Hepatocyte (in vitro differentiated cells): ENCODE measurements at places on chromosomes 1 and 21.

DNA sequence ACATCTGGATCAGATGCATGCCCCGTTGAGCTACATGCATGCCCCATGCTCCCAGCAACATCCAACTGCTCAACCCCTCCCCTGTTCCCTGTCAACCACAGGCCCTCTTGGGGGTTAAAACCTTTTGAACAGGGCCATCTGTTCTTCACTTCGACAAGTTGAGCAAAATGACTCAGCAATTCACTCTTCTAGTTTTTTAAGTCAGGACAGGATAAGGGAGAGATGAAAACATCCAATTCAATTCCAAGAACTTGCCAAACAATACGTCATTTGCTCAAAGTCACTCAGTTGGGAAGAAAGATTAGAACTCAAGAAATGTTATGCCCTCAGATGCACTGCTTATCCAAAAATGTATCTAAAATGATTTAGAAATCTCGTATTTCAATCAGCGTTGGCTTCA is 46.1 kb upstream of the MTF2 start:
- DNase-seq: no peak
- H3K36me3 ChIP-seq: no peaks in the 10 kb centered on the region
- no peak overlapping the region for H3K27ac ChIP-seq
- H3K4me3 ChIP-seq: no peak overlapping the region
- H3K4me1 ChIP-seq: no peaks in the 10 kb centered on the region

DNA sequence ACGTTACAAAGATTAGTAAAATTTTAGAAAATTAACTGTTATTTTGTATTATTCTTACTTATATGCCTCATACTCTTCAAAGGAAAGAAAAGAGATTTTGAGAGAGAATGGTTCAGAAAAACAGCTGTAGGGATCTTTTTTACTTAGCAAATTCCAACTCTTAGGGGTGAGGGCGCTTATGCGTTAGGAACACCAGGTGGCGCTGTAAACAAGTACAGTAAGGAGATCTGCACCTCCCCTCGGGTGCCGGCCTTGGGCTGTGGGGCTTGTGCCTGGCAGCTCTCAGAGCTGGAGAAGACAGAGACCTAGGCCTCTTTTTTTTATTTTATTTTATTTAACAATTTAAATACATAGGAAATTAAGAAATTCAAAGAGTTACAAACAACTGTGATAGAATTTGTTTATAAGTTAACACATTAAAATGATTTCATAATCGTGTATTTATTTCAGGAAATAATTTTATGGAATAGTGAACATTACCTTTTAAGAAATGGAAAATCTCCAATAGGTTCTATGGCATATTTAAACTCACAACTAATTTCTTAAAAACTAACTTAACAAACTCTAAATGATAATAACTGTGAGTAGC is 32.6 kb downstream of the UTP25 start:
- H3K36me3 ChIP-seq: no peaks in the 10 kb centered on the region
- peaks cover 18% of the 10 kb centered on the region for H3K27me3 ChIP-seq
- no peak overlapping the region for H3K27ac ChIP-seq
- DNase-seq: peak; percentile 94

- peaks cover 4% of the 10 kb centered on the region for H3K4me1 ChIP-seq
- H3K27me3 ChIP-seq: no peaks in the 10 kb centered on the region
- H3K27ac ChIP-seq: no peak overlapping the region
- DNase-seq: no peak
- H3K4me3 ChIP-seq: no peak overlapping the region
Observed at GRCh38 chr1:5444396-5444795, 547.8 kb downstream of the NPHP4 start.

GRCh38 chr21:41378849-41379248 is 17.0 kb downstream of the MX2 start:
- H3K4me3 ChIP-seq: no peak overlapping the region
- no peak for DNase-seq
- no peaks in the 10 kb centered on the region for H3K4me1 ChIP-seq
- H3K36me3 ChIP-seq: no peaks in the 10 kb centered on the region

- H3K27ac ChIP-seq: no peak overlapping the region
- H3K27me3 ChIP-seq: no peaks in the 10 kb centered on the region
- DNase-seq: no peak
Observed at GRCh38 chr1:207078578-207079132, 10.0 kb upstream of the C4BPB start.

DNA sequence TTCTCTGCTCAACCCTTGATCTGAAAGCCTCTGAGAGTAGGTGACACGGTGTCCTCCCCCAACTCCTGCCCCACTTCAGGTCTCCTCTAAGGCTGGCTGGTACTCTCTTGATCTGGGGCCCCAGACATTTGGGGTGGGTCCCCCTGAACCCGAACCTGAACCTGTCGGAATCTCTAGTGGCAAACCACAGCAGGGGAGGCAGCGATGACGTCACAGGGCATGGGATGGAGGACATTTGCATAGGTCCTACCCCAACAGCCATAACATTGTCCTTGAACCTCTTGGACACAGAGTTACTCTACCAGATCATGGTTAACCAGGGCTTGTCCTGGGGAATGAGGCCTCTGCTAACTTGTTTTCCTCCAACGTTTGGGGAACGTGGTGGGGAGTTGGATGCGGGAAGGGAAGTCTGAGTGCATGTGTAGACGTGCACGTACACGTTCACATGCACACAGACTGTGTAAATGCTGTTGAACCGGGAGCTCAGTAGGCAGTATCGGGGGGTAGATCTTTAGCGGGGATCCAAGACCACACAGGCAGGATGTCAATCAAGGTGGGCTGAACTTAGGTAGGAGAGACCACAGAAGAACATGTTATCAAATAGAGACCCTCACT is 32.4 kb downstream of the CITED4 start:
- H3K36me3 ChIP-seq: no peaks in the 10 kb centered on the region
- no peak for DNase-seq

GRCh38 chr1:157073944-157074685 is 25.5 kb downstream of the ETV3L start:
- no peak overlapping the region for H3K27ac ChIP-seq
- peaks cover 4% of the 10 kb centered on the region for H3K27me3 ChIP-seq
- H3K36me3 ChIP-seq: no peaks in the 10 kb centered on the region
- H3K4me3 ChIP-seq: no peak overlapping the region
- DNase-seq: peak; percentile 81

- H3K4me3 ChIP-seq: no peak overlapping the region
- no peak overlapping the region for H3K27ac ChIP-seq
- H3K4me1 ChIP-seq: no peaks in the 10 kb centered on the region
- H3K27me3 ChIP-seq: no peaks in the 10 kb centered on the region
- H3K36me3 ChIP-seq: no peaks in the 10 kb centered on the region
Observed at GRCh38 chr1:117586747-117587498, 18.9 kb upstream of the TENT5C start.

DNA sequence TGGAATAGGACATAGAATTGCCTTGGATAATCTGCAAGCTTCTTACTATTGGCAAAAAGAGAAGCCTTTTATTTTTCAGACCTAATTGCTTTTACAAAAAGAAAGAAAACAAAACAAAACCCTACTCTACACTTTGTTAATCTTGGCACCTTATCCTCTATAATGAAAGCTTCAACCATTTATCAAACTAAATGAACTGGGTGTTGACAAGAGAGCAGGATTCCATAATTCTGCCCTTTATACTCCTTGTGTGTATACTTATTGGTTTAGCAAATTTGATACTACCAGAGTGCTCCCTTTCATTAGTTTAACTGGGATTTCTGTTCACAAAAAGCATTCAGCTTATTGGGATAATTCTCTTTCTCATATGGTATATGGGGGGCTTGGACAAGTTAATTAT is 3.0 kb upstream of the TMCC2 start:
- H3K27me3 ChIP-seq: peaks cover 13% of the 10 kb centered on the region
- no peaks in the 10 kb centered on the region for H3K36me3 ChIP-seq
- no peak overlapping the region for H3K27ac ChIP-seq

DNA sequence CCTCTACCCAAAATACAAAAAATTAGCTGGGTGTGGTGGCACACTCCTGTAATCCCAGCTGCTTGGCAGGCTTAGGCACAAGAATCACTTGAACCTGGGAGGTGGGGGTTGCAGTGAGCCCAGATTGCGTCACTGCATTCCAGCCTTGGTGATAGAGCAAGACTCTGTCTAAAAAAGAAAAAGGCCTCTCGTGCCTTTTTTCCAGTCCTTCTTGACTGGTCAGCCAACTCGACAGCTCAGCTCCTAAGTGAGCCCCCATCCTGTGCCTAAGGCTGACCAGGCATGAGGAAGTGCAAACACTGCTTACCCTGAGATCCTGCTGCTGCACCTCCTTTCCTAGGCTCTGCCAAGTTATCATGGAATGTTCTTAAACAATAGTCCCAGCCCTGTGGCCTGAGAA is 10.1 kb upstream of the PROK1 start:
- peaks cover 20% of the 10 kb centered on the region for H3K4me1 ChIP-seq
- no peak overlapping the region for H3K4me3 ChIP-seq
- H3K36me3 ChIP-seq: no peaks in the 10 kb centered on the region
- H3K27ac ChIP-seq: peak overlapping the region; percentile 61
- DNase-seq: no peak
- no peaks in the 10 kb centered on the region for H3K27me3 ChIP-seq

- no peaks in the 10 kb centered on the region for H3K4me1 ChIP-seq
- H3K27me3 ChIP-seq: no peaks in the 10 kb centered on the region
- no peak overlapping the region for H3K27ac ChIP-seq
Observed at GRCh38 chr1:234841710-234842231, 231.8 kb upstream of the IRF2BP2 start.

- H3K4me1 ChIP-seq: no peaks in the 10 kb centered on the region
- no peak overlapping the region for H3K4me3 ChIP-seq
- H3K36me3 ChIP-seq: no peaks in the 10 kb centered on the region
- no peak overlapping the region for H3K27ac ChIP-seq
Observed at GRCh38 chr1:77081834-77082233, 137.4 kb downstream of the PIGK start.

DNA sequence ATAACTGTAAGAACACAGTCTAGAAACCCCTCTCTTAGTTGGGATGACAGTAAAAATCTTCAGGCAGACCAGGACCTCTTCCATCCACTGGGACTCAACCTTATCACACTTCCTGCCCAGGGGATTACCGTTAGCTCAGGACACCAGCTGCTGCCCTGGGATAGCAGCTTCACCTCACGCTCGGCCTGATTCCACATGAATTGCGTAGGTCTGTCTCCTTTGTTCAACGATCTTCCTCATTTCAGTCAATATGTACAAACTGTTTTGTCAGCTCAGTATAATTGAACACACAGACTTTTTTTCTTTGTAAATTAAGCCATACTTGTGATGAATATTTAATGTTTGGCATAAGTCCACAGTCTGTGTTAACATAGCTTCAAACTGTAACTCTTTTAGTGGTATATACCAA is 290.4 kb downstream of the GRIK1 start:
- no peak overlapping the region for H3K4me3 ChIP-seq
- no peaks in the 10 kb centered on the region for H3K27me3 ChIP-seq
- H3K4me1 ChIP-seq: peaks cover 8% of the 10 kb centered on the region
- no peaks in the 10 kb centered on the region for H3K36me3 ChIP-seq
- H3K27ac ChIP-seq: no peak overlapping the region
- DNase-seq: no peak
